CD4-positive, alpha-beta memory T cell (primary cell): ENCODE measurements at places on chromosomes 13 and 19. TPM values are rescaled to one million over a fixed set of nuclear protein-coding genes. Genes with fewer than 3 reads are reported as not detected.

Gene KLHL1
- not detected for total RNA-seq

Gene ZSCAN4
- total RNA-seq, result not detected

GRCh38 chr19:17282488-17283125 is 906 bp downstream of the ANKLE1 start:
- peak; percentile 72 for DNase-seq

GRCh38 chr13:38687246-38688229 is 661 bp downstream of the FREM2 start:
- DNase-seq, result no peak

DNA sequence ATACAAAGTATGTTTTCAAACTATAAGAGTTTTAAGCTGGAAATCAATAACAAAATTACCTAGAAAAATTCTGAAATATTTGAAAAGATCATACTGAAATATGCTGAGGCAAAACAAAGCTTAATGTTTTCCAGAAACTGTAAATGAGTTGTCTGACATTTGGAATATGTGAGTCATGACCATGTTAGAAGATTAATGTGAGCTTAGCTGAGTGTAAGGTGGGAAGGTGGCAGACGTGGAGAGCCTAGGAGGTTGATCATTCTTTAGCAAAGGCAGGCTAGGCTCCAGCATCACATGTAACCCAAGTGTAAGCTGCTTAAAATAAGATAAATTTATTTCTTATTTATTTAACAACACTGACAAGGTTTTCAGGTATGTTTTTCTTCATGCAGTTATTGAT is 2086.1 kb upstream of the PCDH20 start:
- no peak for DNase-seq
